ENCODE measurements at places on chromosomes 16 and 17.

DNA sequence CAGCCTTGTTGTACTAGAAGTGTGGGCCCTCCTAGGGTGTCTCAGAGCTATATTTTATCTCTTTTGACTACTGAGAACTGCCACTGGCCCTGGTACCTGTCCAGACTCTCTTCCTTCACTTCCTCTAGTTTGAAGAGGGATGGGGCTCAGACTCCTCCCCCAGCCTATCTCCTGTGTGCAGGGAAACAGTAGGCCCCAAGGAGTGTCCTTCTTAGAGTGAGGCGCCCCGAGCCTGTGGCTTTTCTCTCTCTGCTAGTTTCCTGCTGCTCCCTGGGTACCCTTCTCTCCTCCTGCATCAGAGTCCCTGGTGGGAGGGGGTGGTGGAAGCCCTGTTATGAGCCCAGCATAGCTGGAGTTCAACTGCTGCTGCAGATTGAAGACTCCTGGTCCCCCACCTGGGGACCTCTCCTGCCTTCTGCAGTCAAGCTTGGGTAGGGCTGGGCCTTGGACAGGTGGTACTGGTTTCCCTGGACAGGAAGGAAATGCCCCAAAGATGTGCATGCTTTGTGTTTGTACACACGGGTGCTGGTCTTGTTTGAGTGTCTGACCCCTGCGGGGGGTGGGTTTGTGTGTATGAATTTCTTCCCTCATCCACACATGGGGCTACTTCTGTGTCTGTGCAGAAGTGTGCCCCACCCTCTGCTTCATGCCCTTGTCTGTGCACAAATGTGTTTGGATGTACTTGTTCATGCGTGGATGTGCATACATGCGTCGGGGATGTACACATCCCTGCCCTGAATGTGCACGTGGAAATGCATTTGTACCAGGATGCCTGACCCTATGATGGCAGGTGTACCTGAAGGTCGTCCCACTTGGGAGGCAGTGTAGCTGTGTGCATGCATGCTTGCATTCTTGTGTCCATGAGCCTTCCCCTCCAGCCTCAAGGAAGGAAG, 6.9 kb downstream of the RARA start:
- DNase-seq = no peak

DNA sequence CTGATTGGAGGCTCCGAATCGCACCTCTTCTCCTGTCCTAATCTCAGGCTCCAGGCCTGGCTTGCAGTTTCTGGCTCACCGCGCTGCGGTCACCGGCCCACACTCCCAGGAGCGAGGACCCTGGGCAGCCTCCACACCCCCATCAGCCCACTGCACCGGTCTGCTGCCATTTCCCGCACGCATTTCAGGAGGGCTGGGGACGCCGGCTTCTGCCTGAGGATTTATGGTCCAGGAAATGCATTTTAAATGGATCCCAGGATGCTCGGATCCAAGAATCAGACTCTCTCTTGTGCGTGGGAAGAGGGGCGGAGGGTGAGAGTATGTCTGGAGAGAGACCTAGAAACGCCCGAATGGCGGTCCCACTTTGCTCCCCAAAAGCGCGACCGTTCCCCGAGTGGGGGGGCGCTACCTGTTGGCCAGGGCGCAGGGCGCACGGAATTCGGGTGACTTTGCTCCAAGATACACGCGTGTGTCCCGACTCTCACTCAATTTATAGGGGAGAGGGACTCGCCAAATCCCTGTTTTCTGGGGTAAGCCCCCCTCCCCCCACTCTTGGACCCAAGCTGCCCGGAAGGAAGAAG, 817 bp upstream of the JPH3 start:
- no peak for DNase-seq

DNA sequence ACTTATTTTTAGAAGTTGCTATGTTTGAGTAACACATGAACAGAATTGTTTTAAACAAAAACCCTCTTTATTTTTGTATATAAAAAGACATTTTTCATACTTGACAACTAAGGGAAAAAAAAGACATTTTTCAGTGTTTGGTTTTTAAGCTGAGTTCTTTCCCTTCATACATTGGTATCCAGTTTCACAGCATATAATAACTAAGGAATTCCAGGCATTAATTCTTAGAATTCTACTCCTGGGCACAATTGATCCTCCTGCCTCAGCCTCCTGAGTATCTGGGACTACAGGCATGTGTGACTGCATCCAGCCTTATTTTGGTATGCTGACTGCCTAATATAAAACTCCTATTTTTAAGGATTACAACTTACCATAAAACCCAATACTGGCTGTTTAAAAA, 8.4 kb downstream of the FBXO47 start:
- no peak for DNase-seq

DNA sequence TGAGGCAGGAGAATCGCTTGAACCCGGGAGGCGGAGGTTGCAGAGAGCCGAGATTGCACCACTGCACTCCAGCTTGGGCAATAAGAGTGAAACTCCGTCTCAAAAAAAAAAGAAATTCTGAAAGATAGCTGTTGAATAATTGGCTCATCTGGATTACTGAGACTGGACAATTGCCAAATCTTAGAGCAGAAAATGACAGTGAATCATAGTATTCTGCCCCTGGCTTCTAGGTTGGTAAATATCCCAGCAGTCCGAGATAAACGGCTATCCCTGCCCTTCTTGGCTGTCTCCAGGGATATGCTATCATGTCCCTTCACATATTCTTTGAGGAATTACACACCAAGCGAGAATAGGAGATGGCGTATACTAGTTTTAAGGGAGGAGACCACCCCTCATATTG, 35.5 kb upstream of the METTL16 start:
- no peak for DNase-seq

DNA sequence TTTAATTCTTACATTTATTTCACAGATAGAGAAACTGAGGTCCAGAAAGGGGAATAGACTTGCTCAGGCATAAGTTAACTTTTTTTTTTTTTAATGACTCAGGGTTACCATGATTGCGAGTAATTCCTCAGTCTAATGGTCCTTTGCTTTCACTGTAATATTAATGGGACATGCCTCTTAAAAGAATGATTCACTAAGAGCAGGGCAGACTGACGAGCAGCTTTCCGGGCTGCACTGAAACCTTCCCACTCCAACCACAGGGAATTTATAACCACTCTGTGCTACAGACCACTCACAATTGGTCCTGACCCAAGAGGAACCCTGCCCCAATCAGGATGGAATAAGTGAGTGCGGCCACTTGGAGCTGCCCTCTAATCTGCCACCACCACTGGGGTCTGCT, 5.7 kb downstream of the HOXB2 start:
- no peak for DNase-seq

GRCh38 chr16:1381612-1382406, 30.1 kb downstream of the GNPTG start:
- no peak for DNase-seq

GRCh38 chr16:84970447-84971127, 40.7 kb downstream of the ZDHHC7 start:
- DNase-seq = peak; percentile 93

GRCh38 chr17:67649891-67650290, 67.8 kb upstream of the NOL11 start:
- no peak for DNase-seq

DNA sequence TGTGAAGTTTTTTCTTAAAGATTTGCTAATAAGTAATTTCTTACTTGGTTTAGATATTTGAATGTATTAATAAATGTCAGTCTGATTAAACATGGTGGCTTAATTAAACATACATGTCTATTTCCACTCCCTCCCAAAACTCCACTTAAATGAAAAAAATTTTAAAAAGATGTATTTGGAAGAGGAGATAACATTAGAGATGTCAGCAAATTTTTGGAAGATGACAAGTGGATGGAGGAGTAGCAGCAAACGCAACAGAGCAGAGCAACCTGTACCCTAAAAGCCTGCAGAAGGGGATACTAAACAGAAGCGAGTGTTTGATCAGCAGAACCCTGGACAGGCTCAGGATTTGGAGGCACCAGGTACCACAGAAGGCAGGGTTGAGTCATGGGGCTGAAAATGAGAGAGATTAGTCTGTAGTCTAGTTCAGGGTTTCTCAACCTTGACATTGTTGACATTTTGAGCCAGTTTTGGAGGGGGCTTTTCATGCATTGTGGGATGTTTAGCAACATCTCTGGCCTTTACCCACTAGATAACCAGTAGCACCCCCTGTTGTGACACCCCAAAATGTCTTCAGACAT, 17.8 kb downstream of the LUC7L3 start:
- DNase-seq = no peak

DNA sequence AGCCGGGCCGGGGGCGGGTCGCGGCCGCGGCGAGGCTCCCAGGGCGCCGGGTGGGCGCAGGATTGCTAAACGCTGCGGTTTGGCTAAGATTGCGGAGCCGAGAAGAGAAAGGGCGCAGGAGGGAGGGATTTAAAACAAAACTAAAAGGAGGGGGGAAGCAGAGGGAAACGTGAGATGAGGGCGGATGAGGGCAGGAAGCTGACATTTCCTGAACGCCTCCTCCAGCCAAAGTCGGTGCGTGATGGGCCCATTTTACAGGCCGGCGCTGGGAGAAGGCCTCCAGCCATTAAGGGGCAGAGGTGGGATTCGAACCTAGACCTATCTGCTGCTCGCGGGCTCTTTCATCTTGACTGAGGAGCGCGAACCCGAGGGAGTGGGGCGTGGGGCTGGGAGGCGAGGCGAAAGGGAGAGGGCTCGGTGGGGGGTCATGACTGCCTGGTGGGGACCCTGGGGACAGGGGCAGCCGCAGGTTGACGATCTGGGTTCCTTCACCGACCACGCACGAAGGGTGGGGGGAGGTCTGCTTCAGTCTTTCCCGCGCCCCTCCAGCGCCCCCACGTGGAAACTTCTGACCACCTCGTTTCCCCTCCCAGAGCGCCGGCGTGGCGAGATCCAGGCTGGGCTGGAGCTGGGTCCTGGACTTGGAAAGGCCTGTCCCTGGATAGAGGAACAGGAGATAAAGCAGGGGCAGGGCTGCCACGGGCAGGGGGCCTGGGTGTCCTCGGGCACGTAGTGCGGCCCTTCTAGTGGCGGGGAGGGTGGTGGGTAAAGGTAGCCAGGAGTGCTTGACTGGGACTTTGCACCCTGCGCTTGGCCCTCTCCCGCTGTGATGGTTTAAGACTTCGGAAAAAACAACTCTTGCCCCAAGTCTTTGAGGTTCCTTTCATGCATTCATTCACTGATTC, 3.8 kb upstream of the TAC4 start:
- peak; percentile 87 for DNase-seq

DNA sequence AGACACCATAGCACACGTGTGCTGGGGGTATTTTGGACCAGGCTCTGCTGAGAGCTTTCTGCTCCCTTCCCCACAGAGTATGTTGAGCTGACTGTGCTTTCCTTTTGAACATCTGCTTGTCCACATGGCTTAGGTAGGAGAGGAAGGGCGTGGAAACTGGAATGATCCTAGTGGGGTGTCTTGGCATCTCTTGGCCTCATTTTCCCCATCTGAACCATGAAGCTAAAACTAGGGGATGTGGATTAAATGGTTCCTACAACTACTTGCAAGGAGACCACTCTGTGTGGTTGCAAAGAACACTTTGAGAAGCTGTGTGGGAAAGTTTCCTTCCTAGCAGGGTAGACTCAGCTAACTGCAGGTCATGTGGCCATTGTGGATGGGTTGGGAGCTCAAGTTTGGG, 6.7 kb upstream of the NLRC5 start:
- DNase-seq = no peak

DNA sequence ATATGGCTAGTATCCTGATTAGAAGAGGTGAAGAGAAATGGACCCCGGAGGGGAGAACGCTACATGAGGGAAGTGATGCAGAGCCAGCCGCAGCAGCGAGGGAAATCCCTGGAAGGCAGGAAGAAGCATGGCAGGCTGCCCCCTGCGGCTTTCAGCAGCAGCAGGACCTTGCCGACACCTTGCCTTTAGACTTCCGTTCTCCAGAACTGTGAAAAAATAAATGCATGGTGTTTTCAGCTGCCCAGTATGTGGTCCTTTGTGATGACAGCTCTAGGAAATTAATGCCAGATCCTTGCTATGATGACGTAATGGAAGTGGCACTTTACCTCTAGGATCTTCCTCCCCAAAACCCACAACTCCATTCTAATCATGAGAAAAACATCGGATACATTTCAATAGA, 9.7 kb upstream of the ZFP1 start:
- DNase-seq = no peak

DNA sequence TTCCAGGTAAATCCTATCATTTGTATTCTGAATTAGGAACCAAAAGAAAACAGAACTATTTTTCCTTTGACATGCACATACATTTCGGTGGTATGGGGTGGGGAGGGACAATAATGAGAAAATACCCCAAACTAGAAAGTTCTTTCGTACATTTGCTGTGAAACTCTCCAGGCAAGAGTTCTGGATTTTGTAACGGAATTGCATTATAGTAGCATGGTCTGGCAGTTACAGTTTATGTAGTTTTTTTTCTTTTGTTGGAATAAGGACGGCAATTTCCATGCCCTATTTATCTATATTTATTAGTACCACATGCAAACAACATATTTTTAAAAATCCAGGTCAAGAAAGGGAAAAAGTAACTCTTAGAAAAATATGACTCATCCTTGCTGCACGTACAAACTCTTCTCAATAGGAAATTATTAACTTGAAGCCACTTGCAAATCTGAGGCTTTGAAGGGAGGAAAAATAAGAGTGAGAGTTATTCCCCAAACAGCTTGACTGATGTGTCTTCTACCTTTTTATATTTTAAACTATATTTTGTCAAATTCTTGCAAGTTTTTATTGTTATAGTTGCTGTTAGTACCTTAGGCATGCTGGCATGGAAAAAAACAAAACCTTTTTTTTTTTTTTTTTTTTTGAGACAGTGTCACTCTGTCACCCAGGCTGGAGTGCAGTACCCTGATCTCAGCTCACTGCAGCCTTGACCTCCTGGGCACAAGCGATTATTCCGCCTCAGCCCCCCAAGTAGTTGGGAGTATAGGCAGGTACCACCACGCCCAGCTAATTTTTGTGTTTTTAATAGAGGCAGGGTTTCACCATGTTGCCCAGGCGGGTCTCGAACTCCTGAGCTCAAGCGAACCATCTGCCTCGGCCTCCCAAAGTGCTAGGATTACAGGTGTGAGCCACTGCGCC, 69.3 kb downstream of the WWP2 start:
- DNase-seq = no peak

GRCh38 chr17:1374431-1375177, 25.4 kb downstream of the YWHAE start:
- no peak for DNase-seq

DNA sequence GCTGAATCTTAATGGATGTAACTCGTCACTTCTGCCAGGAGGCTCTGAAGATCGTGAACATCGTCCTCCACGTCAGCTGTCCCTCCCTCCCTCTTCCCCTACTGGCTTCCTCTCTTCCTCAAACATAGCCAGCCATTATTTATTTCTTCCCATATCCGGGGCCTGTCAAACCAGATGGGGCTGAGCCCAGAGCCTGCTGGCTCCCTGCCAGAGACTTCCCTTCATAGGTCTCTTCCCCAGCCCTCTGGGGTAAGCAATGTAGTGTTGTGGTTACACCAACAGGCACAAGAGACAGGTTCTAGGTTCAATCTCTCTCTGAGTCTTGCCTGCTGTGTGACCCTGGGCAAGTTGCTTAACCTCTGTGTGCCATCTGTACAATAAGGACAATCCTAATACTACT, 40.1 kb upstream of the ZFP90 start:
- no peak for DNase-seq

DNA sequence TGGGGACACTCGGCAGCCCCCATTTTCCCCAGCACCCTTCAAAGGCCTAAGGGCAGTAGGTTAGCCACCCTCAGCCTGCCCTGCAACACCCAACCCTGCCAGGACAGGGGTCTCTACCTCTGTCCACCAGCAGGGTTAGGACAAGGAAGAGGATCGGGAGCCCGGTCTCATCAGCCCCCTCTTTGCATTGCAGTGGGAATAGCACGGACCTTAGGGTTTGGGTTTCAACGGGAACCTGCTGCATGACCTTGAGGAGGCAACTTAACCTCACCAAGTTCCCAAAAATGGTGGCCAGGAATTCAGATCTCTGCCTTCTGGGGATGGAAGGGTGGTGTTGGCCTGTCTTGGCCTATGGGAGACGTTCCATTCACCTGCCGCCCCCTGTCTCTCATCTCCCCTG, 20.2 kb upstream of the SPPL2C start:
- no peak for DNase-seq

Measured in activated CD8-positive, alpha-beta memory T cell treated with anti-CD3 and anti-CD28 coated beads, Interleukin-2, amount 50 U/mL, for 48 hours (primary cell).